Stimulated activated CD8-positive, alpha-beta memory T cell treated with anti-CD3 and anti-CD28 coated beads, Interleukin-15, amount 100 ng/mL, for 1 hour (primary cell): ENCODE measurements at places on chromosomes 7 and 10.

GRCh38 chr10:95275726-95276366 is 15.0 kb downstream of the PDLIM1 start:
- no peak for DNase-seq

- no peak for DNase-seq
Observed at GRCh38 chr7:47689558-47689957, 107.6 kb upstream of the TNS3 start.

DNA sequence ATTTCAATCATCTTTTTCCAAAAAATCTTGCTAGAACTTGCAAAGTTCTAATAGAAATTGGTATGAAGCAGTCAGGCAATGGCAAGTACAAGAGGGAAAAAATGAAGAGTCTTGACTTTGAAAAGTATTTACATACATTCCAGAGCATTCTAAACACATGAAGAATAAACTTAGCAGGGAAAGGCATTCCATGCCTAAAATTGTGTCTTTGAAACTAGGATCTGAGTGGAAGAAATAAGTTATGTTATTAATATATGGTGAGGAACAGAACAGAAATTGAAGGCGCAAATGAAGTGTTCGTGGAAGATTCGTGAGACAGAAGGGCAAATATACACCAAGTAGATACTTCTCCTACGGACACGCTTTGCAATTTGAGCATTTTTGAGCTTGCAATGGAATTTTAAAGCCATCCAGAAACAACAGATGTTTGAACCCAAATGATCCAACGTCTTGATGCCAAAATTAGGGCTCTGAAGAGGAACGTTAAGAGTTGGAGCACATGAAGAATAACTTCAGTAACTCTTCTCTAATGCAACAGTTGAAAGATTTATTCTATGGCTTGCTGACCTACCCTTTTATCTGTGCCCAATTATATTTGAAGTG is 40.6 kb upstream of the SEPTIN7 start:
- no peak for DNase-seq

GRCh38 chr10:132193907-132194552 is 7.3 kb downstream of the DPYSL4 start:
- DNase-seq: no peak

- no peak for DNase-seq
Observed at GRCh38 chr7:25780904-25781303, 371.1 kb upstream of the NFE2L3 start.

- DNase-seq: no peak
Observed at GRCh38 chr10:94065362-94065761, 71.6 kb downstream of the PLCE1 start.

GRCh38 chr10:85648279-85648754 is 718.3 kb downstream of the GRID1 start:
- no peak for DNase-seq

DNA sequence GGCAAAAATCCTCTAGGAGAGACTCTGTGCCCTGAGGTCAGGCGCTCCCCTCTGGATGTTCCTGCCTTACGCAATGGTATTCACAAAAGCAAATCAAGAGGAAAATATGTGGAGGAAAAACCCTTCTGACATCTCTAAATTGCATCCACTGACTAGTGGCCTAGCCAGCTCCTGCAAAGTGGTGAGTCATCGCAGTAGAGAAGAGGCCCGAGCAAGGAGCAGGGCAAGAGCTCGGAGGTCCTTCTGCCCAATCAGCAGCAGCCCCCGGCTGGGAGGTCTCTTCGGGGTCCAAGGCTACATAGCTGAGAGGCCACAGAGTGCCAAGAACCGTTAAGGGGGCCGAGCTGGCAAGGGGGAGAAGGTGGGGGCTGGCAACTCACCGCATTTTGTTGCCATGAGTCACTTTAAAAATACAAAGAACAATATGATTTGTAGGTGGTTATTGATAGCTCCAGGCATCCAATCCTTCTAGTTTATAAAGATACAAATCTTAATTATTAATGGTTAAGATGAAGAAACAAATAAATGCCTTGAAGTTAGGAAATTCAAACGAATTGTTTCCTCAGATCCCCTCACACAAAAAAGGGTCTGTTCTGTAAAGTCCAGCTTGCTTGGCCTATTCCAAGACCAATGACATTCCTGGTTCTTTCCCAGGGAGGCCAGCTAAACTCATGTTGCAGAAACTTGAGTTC is 161.6 kb downstream of the PKD1L1 start:
- no peak for DNase-seq

DNA sequence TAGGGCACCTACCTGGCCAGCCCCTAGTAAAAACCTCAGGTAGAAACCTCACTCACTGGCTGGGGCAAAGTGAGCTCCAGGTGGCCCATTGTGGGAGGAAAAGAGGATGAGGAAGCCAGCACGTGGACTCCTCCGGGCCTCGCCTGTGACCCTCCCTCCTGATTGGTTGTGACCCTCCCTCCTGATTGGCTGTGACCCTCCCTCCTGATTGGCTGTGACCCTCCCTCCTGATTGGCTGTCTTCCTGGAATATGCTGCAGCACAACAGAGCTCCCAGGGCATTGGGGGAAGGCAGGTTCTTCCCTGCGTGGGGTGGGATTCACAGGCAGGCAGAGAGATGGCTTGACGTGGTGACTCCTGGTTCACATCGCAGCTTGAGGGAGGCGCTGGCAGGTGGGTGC is 343.0 kb downstream of the GLRX3 start:
- DNase-seq: no peak

DNA sequence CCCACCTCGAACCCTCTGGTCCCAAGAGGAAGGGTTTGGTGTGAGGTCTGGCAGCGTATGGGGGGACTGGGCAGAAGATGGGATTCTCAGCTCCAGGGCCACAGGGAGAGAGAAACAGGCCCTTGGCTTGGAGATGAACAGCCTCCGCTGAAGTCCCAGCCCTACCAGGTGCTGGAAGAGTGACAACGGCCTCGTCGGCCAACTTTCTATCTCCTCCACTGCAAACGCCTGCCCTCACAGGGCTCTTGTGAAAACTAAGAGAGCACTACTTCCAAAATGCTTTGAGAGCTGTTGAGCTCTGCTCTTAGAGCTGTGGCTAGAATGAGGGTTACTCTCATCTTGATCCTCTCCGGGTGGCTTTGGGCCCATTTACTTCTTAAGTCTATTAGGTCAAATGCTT is 63.5 kb downstream of the AFAP1L2 start:
- no peak for DNase-seq

- DNase-seq: no peak
Observed at GRCh38 chr7:16479591-16479990, 14.1 kb upstream of the SOSTDC1 start.

DNA sequence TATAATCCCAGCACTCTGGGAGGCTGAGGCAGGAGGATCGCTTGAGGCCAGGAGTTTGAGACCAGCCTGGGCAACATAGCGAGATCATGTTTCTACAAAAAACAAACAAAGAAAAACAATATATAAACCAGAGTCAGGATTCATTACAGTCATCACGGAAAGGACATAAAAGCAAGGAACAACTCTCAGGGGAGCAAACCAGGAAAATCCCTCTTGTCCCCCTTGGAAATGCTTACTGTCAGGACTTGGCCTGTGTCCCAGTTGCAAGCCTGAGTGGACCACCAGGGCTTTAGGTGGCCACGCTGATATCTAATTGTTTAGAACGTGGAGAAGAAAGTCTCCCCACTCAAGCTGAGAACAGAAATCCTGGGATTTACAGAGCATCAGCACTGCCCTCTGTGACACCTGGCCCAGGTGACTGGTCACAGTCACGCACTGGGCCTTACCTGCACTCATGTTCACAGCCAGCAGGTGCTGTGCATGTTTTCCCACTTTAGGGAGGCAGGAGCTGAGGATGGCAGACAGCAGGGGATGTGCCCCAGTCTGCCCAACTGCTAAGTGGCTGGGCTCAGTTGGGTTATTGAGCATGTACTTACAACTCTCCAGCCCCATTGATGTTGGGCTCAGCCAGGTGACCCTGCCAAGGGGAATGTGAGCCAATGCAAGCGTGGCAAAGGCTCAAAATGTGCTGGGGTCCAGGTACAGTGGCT is 60.9 kb downstream of the TMEM130 start:
- no peak for DNase-seq

GRCh38 chr7:11727864-11728263 is 104.1 kb downstream of the THSD7A start:
- DNase-seq: no peak

- DNase-seq: no peak
Observed at GRCh38 chr7:106203473-106203872, 81.3 kb downstream of the NAMPT start.

- DNase-seq: no peak
Observed at GRCh38 chr10:101573885-101574753, 13.9 kb downstream of the POLL start.

- DNase-seq: no peak
Observed at GRCh38 chr7:142018154-142018553, 22.5 kb downstream of the MGAM start.

DNA sequence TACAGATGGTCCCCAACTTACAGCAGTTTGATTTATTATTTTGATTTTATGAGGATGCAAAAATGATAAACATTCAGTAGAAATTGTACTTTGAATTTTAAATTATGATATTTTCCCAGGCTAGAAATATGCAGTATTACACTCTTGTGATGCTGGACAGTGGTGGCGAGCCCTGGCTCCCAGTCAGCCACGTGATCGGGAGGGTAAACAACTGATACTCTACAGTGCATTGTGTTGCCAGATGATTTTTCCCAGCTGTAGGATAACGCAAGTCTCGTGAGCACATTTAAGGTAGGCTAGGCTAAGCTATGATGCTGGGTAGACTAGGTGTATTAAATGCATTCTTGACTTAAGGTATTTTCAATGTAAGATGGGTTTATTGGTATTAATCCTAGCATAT is 865.2 kb downstream of the SORCS3 start:
- no peak for DNase-seq

DNA sequence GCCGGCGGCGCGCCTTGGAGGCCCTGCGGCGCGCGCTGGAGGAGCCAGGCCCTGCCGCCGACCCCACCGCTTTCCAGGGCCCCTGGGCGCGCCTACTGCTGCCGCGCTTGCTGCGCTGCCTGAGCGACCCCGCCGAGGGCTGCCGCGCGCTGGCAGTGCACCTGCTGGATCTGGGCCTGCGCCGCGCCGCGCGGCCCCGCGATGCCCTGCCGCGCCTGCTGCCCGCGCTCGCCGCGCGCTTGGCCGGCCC is 280 bp downstream of the DNAAF5 start:
- no peak for DNase-seq

- DNase-seq: no peak
Observed at GRCh38 chr10:69071610-69072009, 16.3 kb upstream of the SRGN start.

- no peak for DNase-seq
Observed at GRCh38 chr7:142579946-142580345, 169.3 kb upstream of the PRSS1 start.

DNA sequence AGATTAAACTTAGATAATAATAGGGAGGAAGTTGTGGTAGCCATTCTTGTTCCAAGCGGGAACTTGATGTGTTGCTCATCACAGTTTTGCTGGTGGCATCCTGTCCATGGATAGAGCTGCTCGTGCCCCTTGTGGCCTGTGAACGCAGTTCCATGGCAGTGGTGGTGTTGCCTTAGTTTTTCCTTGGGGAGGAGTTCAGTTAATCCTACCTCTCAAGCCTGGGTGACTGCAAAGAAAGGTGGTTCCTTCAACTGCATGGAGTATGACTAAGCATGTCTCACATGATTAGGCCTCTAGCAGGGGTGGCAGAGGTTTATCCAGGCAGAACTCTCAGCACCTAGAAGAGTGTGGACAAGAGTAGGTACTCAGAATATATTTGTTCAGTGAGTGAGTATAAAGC is 99.7 kb downstream of the MAPK8 start:
- no peak for DNase-seq

DNA sequence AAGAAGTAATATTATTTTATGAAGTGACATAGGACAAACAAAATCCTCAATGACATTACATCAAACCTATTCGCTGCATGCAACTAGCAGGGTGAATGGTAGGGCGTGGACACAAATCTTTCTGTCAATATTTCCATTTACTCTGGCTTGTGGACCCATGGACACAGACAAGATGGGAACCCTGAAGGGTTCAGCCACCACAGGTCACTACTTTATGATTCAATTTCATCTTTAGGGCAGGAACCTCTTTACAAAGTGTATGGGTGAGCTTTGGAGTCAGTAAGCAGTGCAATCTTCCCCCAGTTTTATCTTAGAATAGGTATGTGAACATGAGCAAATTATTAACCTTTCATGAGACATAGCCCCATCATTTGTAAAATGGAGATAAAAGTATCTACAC is 982.4 kb upstream of the LRRTM3 start:
- no peak for DNase-seq

DNA sequence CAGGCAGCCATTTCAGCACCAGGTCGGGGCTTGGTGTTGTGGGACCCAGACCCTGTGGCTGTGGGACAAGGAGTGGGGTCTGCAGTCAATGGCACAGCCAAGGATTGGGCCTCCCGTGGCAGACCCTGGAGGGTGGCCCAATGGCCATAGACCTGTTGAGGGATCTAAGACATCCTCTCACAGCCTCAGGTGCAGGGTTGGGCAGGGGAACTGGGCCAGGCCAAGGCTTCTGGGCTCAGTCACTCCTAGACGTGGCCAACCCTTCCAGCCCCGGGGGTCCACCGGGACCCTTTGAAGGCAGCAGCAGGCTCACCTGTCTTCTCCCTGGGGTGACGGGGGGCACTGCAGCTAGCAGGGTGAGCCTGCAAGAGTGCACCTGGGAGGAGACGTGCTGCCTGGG is 45.7 kb upstream of the DPYSL4 start:
- DNase-seq: no peak

- DNase-seq: no peak
Observed at GRCh38 chr7:20407585-20408466, 77.1 kb downstream of the ITGB8 start.

- no peak for DNase-seq
Observed at GRCh38 chr10:76124280-76124679, 692.9 kb downstream of the LRMDA start.

GRCh38 chr7:23928418-23928775 is 218.4 kb downstream of the STK31 start:
- DNase-seq: no peak

- no peak for DNase-seq
Observed at GRCh38 chr7:134763960-134764359, 15.5 kb upstream of the CALD1 start.

- no peak for DNase-seq
Observed at GRCh38 chr10:25082276-25083204, 66.1 kb downstream of the THNSL1 start.

- DNase-seq: no peak
Observed at GRCh38 chr7:33243319-33243881, 114.0 kb downstream of the BBS9 start.

DNA sequence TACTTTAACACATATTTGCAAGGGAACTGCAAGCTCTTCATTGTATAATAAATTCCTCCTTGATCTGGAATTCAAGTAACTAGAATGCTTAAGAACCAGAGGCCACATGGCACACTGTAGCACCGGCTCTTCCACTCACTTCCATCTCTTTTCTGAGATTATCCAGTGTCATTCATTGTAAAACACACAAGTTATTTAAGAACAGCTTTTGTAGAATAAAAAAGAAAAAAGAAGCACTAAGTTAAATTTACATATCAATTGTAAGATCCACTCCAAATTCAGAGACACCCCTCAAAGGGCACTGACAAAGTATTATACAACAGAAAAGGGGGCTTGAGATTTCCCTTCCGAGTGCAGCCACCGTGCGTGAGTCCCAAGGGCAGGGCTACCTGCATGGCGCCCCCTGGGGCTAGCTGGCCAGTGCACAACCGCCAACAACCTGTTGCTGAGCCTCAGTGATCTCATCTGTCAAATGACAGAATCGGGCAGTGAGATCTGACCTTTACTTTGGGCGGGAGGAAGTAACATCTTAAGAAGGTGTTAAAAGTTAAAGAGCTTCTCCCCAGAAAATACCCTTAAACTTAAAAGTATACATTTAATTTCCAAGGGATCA is 12.5 kb downstream of the GLI3 start:
- no peak for DNase-seq
